ENCODE measurements at places on chromosomes 2 and 18.

GRCh38 chr2:156331572-156332283 lies 793 bp downstream of the NR4A2 start:
- DNase-seq = peak; percentile 55

GRCh38 chr2:73593680-73594079 lies 48.5 kb downstream of the NAT8 start:
- DNase-seq = no peak

- DNase-seq = no peak
Observed at GRCh38 chr2:75288760-75289159, 89.4 kb upstream of the TACR1 start.

- DNase-seq = peak; percentile 50
Observed at GRCh38 chr18:44725300-44726058, 44.8 kb downstream of the SETBP1 start.

GRCh38 chr18:51405683-51406477 lies 208.4 kb upstream of the MEX3C start:
- DNase-seq = no peak

DNA sequence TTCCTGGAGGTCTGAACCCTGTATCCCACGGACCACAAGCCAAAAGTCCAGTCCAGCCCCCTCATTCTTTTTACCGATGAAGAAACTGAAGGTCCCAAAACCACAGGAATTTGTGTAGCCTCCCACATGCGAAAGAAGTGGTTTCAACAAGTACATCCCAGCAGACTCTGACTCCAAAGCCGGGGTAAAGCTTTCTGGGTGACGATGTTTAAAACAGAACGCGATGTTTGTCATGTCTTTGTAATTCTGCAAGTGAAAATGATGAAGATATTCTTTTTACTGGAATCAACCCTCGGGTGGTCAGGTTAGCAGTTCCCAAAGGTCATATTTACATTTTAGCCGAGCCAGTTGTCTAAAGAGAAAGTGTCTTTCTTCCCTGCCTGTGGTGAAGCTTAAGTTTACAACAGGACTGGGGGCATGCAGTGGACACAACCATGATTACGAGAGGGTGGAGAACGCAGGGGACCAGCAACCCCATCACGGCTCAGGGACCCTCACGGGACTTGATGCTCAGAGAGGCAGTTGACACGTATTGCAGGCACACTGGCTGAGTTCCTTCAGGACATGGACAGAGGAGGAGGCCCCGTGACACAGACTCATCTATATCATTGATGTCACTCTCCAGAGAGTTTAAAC lies 17.8 kb upstream of the TMEM131 start:
- DNase-seq = peak; percentile 33

DNA sequence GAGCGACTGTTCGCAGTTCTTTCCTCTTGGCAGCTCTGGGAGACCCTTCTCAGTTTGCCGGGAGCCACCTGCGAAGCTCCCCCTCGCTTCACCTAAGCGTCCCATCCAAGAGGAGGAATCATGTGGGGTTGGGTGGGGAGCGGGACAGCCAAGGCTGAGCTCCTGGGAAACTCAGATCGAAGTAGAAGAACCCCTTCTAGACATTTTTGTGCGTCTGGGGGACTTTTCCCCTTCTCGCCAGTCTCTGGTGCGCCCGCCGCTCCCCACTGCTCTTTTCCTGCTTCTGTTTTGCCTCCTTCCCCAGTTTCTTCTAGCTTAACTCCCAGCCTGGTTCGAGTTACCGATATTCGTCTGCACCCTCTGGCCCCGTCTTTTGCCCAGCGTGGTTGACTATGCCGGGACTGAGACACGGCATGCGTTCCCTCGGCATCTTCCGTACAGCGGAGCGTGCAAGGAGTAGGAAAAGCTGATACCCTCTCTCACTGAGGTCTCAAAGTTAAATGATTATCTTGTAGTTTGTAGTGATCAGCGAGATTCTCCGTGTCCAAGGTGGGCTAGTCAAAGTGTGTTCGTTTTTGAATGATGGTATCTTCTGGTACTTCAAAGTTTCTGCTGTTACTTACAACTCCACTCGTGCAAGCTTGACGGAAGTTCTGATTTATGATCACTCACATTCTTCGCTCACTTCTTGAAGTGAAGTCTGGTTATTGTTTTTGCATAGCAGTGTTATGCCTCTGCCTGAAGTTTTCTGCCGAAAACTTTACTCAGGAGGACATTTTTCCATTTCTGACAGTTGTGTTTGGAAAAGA lies 664 bp downstream of the CAMKMT start:
- peak; percentile 55 for DNase-seq

- peak; percentile 20 for DNase-seq
Observed at GRCh38 chr2:15043336-15044058, 411.0 kb downstream of the LRATD1 start.

- DNase-seq = no peak
Observed at GRCh38 chr2:176112375-176113302, 3.9 kb upstream of the HOXD10 start.

- no peak for DNase-seq
Observed at GRCh38 chr18:12500986-12501385, 93.3 kb downstream of the PRELID3A start.

DNA sequence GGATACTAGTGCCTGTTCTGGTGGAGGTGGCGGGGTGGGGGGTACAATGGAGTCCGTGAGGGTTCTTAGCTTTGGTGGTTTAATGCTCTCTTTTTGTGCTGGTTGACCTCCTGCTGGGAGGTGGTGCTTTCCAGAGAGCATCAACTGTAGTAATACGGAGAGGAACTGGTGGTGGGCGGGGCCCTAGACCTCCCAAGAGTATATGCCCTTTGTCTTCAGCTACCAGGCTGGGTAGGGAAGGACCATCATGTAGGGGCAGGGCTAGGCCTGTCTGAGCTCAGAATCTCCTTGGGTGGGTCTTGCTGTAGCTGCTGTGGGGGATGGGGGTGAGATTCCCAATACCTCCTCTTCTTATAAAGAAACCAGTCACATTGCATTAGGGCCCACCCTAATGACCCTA lies 27.1 kb downstream of the CAMKMT start:
- no peak for DNase-seq

GRCh38 chr2:152555048-152555447 lies 162.2 kb downstream of the PRPF40A start:
- DNase-seq = no peak

- no peak for DNase-seq
Observed at GRCh38 chr18:2908166-2908945, 61.5 kb downstream of the EMILIN2 start.
